ENCODE measurements at places on chromosomes 1 and 21.

DNA sequence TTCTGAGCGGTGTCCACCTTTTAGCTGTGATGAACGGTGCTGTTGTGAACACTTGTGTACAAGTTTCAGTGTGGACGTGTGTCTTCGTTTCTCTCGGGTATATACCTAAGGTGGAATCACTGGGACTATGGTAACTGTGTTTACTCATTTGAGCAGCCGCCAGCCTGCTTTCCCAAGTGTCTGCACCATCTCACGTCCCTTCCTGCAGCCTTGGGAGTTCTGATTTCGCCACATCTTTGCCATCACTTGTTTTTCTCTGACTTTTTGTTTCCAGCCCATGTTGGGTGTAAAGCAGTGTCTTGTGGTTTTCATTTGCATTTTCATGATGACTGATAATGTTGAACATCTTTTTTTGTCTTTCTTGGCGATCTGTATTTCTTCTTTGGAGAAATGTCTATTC lies 40.4 kb downstream of the COL18A1 start:
- no peak for DNase-seq

DNA sequence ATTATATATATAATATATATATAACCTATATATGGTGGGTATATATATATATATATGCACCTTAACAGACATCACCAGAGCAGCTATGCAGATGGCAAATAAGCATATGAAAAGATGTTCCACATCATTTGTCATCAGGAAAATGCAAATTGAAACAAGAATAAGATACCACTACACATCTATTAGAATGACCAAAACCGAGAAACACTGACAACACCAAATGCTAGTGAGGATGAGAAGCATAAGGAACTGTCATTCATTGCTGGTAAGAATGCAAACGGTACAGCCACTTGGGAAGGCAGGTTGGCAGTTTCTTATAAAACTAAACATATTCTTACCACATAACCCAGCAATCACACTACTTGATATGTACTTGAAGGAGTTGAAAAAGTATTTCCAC lies 219.8 kb upstream of the PRMT6 start:
- no peak for DNase-seq

DNA sequence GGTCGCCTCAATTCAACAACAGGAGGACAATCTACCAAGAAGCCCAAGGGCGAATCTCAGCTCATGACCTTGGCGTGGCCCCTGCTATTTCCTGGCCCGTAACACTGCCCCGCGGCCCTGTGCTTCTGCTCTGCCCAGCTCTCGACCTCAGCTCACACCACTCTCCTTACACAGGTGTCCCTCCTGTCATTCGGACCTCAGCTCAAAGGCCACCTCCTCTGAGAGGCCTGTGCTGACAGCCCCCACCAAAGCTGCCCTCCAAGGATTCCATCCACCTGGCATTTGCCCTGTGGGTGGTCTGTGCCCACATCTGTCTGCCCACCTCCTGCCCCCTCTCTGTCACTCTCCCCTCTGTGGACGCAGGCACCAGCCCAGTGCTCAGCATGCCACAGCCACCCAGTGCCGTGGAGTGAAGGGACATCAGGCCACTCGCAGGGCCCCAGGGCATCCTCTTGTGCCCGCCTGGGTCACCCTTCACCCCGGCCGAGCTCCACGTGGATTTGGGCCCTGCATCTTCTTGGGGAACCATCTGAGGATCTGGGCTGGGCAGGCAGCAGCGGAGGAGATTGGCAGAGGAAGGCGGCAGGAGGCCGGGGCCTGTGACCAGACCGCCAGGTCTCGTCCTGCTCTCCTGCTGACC lies 70.3 kb downstream of the DHRS3 start:
- DNase-seq = no peak

DNA sequence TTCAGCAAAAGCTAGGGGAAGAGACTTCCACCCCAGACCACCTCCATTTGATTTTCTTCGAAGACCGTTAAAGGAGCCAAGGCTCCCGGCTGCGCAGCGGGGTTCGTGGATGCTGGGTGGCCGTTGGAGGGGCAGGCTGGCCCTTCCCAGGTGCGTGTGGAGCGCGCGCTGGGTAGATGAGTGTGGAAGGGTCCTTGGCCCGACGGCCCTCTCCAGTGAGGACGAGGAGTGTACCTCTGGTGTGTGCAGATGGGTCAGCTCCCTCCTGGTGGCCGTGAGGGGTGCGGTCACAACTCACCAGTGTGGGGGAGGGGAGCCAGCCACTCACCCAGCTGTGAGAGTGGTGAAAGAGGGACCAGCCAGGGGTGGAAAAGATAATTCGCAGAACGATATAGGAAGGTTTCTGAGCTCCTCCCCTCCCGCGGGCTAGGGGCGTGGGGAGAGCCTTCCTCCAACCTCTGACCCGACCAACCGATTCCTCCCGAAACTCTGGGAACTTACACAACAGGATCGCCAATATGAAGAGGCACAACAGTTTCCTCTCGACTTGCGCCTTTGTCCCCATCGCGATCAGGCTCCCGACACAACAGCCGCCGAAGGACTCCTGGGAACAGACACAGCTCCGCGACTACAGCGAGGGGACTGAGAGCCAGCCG lies at the start of gene F11R:
F11R (minus strand) TSS at position 644 of the 656 bp plus-strand sequence; CDS start at position 565, 79 bp downstream.
- peak; percentile 48 for DNase-seq

DNA sequence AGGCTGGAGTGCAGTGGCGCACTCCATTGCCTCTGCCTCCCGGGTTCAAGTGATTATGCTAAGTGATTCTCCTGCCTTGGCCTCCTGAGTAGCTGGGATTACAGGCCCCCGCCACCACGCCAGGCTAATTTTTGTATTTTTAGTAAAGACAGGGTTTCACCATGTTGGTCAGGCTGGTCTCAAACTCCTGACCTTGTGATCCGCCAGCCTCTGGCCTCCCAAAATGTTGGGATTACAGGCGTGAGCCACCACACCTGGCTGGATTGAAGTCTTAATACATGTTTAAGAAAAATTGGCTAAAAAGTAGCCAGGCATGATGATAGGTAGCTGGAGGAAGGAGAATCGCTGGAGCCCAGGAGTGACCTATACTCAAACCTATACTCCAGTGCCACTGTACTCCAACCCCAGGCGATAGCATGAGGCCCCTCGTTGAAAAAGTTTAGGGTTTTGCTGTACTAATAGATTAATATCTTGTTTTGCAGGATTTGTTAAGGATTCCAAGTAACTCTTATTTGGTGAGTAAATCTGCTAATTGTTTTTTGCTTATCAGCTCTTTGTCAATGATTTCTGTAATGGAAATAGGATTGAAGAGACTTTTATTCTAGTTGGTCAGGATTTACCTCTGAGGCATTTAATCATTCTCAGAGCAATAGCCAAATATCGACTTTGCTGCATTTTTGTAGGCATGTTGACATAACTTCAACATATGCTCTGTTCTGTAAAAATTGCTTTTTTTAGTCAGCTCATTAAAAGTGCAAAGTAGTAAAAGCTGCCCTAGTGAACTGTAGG lies 2.0 kb downstream of the RCC1 start:
- DNase-seq = no peak

- no peak for DNase-seq
Observed at GRCh38 chr21:14734191-14734590, 188.1 kb upstream of the SAMSN1 start.

DNA sequence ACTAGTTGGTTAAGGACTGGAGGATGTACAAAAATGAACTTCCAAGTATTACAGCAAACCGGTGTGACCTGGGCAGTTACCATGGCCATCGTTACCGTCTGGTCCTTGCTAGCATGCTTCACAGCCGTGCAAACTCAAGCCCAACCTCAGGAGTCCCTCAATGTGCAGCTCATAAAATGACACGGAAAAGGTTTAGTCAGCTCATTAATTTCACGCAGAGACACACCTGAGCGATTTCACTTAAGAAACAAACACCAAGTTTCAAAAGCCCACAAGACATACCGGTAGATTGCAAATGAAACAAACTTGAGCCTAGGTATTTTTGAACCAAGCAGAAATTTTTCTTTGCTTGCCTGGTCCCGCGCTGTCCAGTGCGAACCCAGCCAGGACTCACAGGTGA lies 105.0 kb upstream of the ADAR start:
- DNase-seq = no peak

GRCh38 chr1:239886266-239886665 lies 205.4 kb upstream of the FMN2 start:
- no peak for DNase-seq

- DNase-seq = no peak
Observed at GRCh38 chr1:67855961-67856360, 22.7 kb upstream of the GNG12 start.

- no peak for DNase-seq
Observed at GRCh38 chr1:85596947-85597346, 16.4 kb downstream of the CCN1 start.

- DNase-seq = peak; percentile 30
Observed at GRCh38 chr1:27872802-27873551, 633 bp downstream of the THEMIS2 start.

DNA sequence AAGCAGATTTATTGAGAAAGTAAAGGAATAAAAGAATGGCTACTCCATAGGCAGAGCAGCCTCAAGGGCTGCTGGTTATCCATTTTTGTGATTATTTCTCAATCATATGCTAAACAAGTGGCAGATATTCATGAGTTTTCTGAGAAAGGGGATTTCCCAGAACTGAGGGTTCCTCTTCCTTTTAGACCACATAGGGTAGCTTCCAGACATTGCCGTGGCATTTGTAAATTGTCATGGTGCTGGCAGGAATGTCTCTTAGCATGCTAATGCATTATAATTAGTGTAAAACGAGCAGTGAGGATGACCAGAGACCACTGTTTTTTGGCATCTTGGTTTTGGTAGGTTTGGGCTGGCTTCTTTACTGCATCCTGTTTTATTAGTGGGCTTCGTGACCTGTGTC lies 16.8 kb upstream of the FMN2 start:
- DNase-seq = no peak

GRCh38 chr1:196887515-196888239 lies at the start of gene CFHR4:
Gene CFHR4 (plus strand): TSS chr1:196888052. CDS start chr1:196888151, 99 bp downstream.
- no peak for DNase-seq

DNA sequence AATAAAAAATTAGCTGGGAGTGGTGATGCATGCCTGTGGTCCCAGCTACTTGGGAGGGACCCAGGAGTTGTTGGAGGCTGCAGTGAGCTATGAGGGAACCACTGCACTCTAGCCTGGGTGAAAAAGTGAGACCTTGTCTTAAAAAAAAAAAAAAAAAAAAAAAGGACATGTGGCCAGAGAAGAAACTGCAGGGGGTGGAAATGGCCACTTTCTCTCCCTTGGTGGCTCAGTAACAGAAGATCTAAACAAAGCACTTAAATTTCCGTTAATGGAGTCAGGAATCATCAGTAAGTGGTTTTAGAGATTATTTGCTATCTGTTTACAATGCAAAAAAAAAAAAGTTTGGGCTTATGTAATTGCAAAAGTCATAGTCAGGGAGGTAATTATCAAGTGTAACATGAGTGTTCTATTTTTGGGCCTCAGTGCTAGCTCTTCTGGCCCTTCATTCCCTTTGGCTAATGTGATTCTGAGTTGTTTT lies 19.3 kb upstream of the OPRD1 start:
- DNase-seq = no peak

GRCh38 chr1:5746611-5747425 lies 245.4 kb downstream of the NPHP4 start:
- no peak for DNase-seq

- no peak for DNase-seq
Observed at GRCh38 chr1:159247266-159247665, 42.6 kb downstream of the ACKR1 start.

DNA sequence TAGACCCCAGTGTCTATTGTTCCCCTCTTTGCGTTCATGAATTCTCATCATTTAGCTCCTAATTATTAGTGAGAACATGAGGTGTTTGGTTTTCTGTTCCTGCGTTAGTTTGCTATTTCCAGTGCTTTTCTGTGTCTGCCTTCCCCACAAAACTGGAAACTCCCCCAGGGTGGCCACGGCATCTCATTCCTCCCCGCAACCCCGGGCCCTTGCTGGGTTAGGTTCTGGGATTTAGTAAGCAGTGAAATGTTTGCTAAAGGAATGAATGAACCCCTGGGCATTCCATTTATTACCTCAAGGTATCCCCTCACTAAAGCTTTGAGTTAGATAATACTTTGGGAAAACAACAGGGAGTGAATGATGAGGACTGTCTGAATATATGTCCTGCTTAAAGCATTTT lies 142.9 kb downstream of the GLUL start:
- DNase-seq = no peak

- no peak for DNase-seq
Observed at GRCh38 chr1:116806671-116807070, 52.4 kb downstream of the CD2 start.

GRCh38 chr1:40723196-40723955 lies 31.9 kb downstream of the NFYC start:
- DNase-seq = no peak

DNA sequence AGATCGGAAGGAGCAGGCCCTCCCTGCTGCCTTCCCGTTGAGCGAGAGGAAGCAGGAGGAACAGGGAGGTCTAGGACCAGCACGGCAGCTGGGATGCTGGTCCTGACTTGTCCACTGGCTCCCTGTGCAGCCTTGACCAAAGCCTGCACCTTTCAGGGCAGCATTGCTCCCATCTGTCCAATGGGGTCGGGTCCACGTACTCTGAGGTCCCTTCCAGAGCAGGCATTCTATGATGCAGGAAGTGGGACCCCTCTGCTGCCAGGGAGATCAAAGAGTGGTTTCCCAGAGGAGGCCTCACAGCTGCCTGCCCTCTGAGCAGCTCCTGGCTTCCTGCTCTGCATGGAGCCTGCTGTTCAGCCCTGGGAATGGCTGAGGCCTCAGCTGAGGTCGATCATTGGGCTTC lies 21.7 kb upstream of the ZNF362 start:
- no peak for DNase-seq

- no peak for DNase-seq
Observed at GRCh38 chr1:167849666-167850065, 64.3 kb downstream of the ADCY10 start.

- no peak for DNase-seq
Observed at GRCh38 chr1:27519331-27520258, 29.6 kb upstream of the WASF2 start.

GRCh38 chr1:41494351-41495209 lies 10.1 kb upstream of the EDN2 start:
- DNase-seq = no peak

DNA sequence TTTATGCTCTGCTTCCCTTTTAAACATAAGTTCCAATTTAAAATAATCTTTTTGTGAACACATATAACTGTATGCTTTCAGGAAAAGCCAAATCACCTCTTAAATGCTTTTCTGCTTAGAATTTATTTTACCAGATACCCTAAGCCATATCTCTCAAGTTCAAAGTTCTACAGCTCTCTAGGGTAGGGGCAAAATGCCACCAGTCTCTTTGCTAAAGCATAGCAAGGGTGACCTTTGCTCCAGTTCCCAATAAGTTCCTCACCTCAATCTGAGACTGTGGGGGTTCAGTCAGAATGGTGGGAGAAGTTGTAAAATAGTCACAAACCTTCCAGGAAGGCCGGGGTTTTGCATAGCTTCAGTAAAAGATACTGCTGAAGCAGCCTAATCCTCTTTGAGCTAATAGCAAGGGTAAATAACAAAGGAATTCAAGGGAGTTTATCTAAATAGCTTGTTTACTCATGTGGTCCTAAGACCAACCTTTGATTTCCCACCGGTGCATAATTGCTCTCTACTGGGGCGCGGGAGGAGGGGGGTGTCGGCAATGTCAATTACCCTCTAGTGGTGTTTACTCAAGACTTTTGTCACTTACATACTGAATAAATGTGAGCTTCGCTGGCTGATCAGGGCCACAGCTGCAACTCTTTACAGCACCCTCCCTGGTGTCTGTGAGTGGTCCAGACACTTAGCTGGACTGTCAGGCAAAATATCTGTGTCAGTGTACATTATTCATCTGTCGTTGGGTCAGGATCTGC lies 1376.2 kb downstream of the NCAM2 start:
- no peak for DNase-seq

GRCh38 chr1:221878134-221878533 lies 136.2 kb upstream of the DUSP10 start:
- no peak for DNase-seq

Data from CD4-positive, alpha-beta T cell treated with Interleukin-15 for 1 hour (primary cell).